ENCODE measurements at places on chromosomes 5 and 9. TPM values are rescaled to one million over a fixed set of nuclear protein-coding genes. Genes with fewer than 3 reads are reported as not detected.

DNA sequence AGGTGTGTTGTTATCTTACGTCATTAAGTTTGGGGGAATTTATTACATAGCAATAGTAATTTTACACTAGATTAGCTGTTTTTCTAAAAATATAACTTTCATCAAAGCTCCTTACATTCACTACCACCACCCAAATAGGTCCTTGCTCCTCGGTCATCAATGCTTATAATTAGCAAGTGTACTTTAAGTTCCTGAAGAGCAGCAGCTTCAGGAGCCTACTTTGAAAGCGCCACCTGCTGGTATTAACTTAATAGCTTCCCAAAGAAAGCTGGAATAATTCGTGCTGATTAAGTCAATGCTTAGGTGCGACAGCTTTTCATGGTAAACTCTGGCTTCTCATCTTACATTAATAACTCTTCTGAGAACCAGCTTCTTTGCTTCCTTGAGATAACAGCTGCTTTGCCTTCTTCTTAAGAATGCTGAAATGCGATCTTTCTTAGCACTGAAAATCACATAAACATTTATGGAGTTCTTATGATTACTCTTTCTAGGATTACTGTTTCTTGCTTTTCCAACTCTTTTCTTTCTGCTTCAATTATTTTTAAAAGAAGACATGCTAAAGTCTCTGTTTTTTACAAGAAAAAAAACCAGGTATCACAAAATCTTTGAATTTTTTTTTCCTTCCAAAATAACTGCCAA lies 10.0 kb upstream of the C5 start:
- DNase-seq = peak; percentile 74

FOXD4L4 gene
- not detected for total RNA-seq

GRCh38 chr5:96928931-96929708 lies 6.8 kb upstream of the LNPEP start:
- DNase-seq = no peak

DNA sequence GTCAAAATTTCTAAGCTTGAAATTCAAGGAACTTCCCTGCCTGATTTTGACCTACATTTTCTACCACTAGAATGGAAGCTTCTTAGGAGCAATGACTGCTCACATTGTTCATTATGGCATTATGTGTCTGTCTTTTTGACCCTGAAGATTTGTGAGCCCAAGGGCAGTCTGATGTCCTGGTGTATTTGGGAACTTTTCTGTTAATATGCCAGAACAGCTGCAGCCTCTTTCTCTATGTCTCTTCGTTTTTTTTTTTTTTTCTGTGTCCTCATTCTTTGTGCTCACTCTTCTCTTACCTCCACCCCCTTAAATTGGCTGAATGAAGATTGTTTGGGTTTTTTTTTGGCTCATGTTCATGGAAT lies 34.8 kb upstream of the TMC1 start:
- no peak for DNase-seq

ABLIM3 gene
- total RNA-seq = 15.9 TPM

DNA sequence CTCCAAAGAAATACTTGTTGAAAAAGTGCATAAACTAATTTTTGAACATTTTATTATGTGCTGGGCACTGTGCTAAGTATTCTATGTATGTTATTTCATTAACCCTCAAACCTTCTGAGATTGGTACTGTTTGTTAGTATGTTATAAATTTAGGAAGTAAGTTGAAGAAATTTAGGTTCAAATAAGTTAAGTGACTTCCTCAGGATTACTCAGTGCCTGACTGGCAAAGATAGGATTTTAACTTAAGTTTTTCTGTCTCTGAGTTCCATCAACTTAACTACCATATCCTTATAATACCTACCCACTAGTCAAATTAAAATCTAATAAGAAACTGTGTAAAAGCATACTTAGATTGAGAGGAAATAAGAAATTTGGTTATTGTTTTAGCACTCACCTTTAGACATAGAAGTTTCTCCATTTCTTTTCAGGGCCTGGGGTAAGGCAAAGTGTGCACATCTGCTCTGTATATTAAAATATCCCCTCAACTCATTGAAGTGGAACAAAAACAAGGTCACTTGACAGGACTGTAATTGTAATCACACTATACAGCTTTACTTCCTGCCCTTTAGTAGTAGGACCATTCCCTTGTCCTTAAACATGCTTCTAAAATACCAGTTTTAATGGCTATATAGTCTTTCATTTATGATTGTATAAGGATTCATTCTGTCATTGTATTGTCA lies 15.2 kb downstream of the TGFBR1 start:
- no peak for DNase-seq

Data from A172 (cell line).